GM03348 (cell line): ENCODE measurements at places on chromosomes 2 and 18.

GRCh38 chr2:130869441-130870160 lies 32.9 kb downstream of the ARHGEF4 start:
- DNase-seq, result no peak

DNA sequence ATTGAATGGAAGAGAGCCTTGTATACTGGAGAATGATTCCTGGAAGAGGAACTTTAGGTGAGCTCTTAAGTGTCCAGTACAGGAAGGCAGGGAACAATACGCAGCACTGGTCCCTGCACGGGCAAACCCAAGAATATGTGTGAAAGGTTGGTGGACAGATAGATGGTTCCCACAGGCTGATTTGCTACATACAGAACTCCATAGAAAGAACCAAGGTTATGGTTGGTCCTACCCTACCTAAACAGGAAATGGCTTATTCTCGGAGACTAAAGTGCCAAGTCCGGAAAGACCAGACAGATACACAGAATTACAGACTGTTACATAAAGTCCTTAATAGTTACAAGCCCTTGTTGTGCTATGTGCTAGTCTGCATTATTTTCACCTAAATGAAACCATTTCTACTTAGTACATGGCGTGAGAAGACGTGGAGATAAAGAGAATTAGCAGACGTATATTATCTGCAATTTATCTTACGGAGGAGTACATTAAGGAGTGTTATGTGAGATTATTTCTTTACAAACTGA lies 1.2 kb downstream of the REV1 start:
- DNase-seq, result peak; percentile 16

- DNase-seq, result peak; percentile 75
Measured at GRCh38 chr2:203783496-203784203, 77.2 kb downstream of the CD28 start.

DNA sequence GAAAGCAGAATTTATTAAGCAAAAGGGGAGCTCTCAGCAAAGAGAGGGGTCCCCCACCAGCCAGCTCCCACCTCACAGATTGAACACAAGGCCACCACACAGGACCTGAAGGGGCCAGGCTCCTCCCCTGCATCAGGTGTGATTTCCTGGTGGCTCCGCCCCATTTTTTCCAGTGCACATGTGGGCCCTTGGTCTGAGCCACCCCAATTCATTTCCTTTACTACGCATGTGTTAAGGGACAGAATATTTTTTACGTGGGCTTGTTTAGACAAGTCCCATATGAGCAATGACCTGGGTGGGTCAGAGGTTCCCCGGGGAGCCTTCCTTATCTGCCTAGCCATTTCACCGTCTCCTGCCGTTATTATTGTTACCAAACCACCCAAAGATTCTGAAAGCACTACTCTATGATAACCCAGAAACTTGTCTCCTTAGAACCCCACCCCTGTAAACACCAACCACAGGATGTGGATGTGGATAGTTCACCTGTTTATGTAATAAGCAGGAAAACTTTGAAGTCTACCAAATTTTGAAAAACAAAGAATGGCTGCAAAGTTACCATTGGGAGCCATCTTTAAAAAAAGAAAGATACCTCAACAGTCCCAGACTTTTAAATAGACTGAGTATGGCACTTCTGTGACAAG lies 191.7 kb downstream of the CD226 start:
- no peak for DNase-seq

- no peak for DNase-seq
Measured at GRCh38 chr2:3420769-3421397, 41.4 kb downstream of the TRAPPC12 start.

- no peak for DNase-seq
Measured at GRCh38 chr2:201344663-201345366, 12.3 kb downstream of the FLACC1 start.

GRCh38 chr2:206824087-206824618 lies 58.7 kb downstream of the FASTKD2 start:
- DNase-seq, result no peak

- no peak for DNase-seq
Measured at GRCh38 chr2:138210487-138210886, 246.2 kb downstream of the HNMT start.

- peak; percentile 62 for DNase-seq
Measured at GRCh38 chr18:48719974-48720654, 181.3 kb downstream of the CTIF start.

DNA sequence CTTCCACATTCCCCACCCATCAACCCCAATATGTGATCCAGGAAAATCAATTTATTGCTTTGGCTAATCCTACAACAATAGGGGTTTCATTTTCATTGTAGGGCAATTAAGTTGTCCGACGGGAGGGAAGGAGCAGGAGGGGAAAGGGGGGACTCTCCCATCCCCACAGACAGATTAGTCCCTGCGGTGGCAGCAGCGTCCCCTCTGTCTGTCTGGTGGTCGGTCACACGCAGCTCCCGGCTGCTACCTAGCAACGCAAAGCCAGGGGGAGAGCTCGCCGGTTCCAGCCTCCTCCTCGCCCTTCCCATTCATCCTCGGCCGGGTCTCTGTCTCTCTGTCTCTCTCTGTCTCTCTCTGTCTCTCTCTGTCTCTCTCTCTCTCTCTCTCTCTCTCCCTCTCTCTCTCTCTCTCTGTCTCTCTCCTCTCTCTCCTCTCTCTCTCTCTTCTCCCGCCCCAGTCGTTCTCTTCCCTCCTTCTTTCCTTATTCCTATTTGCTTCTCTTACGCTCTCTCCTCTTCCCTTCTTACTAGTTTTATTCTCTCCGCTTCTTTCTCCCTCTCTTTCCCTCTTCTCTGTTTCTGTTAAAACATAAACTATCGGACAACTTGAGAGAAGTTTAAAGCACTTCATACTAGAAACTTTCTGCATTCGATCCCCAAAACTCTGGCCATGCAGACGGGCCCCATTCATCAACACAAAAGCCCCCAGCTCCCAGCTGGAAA lies 1.2 kb downstream of the LRP2 start:
- DNase-seq, result peak; percentile 16

GRCh38 chr2:240821429-240821778 lies 1.4 kb upstream of the KIF1A start:
- no peak for DNase-seq

- no peak for DNase-seq
Measured at GRCh38 chr2:219695145-219695709, 67.8 kb downstream of the SLC4A3 start.

DNA sequence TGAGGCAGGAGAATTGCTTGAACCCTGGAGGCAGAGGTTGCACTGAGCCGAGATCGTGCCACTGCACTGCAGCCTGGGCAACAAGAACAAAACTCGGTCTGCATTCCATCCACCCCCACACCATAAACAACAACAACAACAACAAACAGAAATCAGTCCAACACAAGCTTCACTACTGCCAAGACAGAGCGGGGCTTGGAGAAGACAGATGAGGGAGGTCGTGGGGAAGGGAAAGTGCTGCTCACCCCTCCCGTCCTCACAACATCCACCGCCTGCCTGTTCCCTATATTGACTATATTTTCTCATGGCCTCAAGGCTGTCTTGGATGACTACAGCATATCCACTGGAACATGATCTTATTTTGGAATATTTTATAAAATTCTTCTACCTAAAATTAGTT lies 137.6 kb upstream of the TTC39C start:
- no peak for DNase-seq

DNA sequence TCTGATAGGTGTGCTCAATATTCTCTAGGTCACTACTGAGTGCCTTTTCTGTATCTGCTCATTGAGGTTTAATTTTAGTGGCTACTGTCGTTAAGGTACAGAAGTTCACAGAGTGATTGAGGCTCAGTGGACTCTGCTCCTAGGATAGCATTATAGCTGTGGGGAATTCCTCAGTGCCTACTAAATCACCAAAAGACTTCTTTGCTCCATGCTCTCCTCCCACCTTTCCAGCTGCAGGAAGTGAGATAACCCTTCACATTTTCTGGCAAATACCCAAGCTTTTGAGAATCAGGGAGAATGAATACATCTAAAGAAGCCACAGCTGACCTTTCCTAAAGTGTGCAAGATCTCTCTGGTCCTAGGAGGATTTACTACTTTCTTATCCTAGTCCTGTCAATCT lies 95.2 kb upstream of the FSIP2 start:
- DNase-seq, result no peak

DNA sequence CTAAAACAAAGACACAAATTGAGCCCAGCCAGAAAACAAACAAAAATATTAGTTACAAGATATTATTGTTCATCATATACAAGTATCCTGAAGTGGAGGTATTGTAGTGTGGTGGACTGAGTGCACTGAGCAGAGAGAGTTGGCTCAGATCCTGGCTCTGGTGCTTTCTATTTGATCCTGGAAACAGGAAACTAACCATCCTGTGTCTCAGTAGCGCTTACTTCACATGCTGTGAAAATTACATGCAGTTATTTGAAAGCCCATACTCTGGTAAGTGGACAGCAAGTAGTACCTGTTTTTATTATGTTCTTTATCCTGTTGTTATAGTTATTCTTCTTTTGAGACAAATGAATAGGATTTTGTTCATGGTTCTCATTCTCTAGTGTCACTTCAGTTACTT lies 84.3 kb upstream of the CRIM1 start:
- DNase-seq, result no peak

- DNase-seq, result peak; percentile 29
Measured at GRCh38 chr2:203682688-203683130, 23.7 kb upstream of the CD28 start.

DNA sequence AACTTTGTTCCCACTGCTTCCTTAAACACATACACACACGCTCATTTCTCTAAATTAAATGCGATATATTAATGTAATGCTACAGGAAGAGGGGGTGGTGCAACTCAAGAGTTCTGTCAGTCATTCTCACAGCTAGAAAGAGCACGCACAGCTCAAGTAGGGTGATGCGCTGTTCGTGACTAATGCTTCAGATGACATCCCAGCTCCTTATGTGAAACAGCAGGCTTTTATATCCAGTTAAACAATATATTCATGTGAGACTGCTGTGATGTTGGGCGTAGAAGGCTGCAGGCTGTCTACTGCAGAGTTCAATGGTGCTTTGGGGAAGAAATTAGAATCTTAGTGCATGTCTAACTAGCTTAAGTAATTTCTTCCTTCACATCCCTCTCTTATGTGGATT lies 912.6 kb upstream of the FSHR start:
- no peak for DNase-seq

DNA sequence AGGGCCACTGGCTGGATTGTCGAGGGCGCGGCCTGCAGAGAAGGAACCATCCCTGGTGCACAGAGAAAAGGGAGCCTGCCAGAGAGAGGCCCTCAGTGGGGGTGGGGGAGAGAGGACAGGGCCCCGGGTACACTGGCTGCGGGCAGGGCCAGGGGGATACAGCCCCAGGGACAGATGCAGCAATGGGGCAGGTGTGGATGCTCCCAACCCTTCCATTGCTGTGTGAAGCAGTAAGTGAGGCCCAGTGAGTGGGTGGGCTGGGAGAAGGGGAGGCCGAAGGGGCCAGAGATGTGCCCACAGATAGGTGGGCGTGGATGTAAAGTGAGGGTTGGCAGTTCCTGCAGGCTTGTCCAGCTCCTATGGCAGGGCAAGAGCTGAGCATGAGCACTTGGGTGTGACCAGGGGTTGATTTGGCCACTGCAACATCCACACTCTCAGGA lies 7.4 kb downstream of the AGXT start:
- no peak for DNase-seq

DNA sequence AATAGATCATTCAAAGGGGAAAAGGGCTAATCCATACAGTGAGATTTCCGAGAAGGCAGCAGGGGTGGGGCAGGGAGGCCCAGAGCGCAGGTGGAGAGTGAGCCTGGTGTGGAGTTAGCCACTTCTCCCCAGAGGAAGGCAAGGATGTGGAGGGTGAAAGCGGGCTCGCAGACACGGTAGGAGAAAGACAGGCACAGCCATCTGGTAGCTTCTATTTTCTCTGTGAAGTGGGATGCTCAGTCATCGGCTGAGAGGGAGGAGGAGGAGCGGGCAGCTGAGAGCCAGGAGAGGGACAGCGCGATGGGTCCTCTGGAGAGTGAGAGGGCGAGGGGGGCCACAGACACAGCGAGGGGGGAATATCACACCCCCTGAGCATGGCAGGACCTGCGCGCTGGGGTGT lies 153.3 kb upstream of the NDUFV2 start:
- peak; percentile 60 for DNase-seq
